ENCODE measurements at places on chromosomes 13 and 19. TPM values are rescaled to one million over a fixed set of nuclear protein-coding genes. Genes with fewer than 3 reads are reported as not detected.

Gene TPTE2
- polyA plus RNA-seq, result not detected

Gene COPE
- 152 TPM for polyA plus RNA-seq

Gene PIP5K1C
- polyA plus RNA-seq, result 24.8 TPM

Gene EBI3
- 0.52 TPM for polyA plus RNA-seq

Gene TEX29
- 2.2 TPM for polyA plus RNA-seq

Gene ZNF415
- 6.3 TPM for polyA plus RNA-seq

Gene KLK4
- polyA plus RNA-seq, result not detected

Gene TSHZ3
- 1.6 TPM for polyA plus RNA-seq

Gene MBOAT7
- 34.7 TPM for polyA plus RNA-seq

Gene KIR2DL4
- polyA plus RNA-seq, result not detected

Gene CALR3
- not detected for polyA plus RNA-seq

Gene ZNF850
- polyA plus RNA-seq, result 0.45 TPM

Gene ZNF681
- polyA plus RNA-seq, result 0.30 TPM

Gene RASIP1
- 16.2 TPM for polyA plus RNA-seq

Gene SYNGR4
- polyA plus RNA-seq, result 0.91 TPM

Gene DNAAF3
- polyA plus RNA-seq, result 3.3 TPM

Gene ZNF773
- polyA plus RNA-seq, result 0.99 TPM

Gene DMKN
- polyA plus RNA-seq, result 197 TPM

Gene PRR20C
- polyA plus RNA-seq, result not detected

Gene WDR88
- polyA plus RNA-seq, result not detected

Gene ZNF835
- 0.34 TPM for polyA plus RNA-seq

Gene NDUFA13
- polyA plus RNA-seq, result 178 TPM

Gene MAG
- 0.47 TPM for polyA plus RNA-seq

Gene ARHGAP45
- 11.6 TPM for polyA plus RNA-seq

Gene PCDH20
- polyA plus RNA-seq, result 0.04 TPM

Gene LYL1
- polyA plus RNA-seq, result 2.6 TPM

Gene FUT2
- polyA plus RNA-seq, result 3.7 TPM

Gene SIGLEC14
- polyA plus RNA-seq, result 0.27 TPM

Gene FPR1
- polyA plus RNA-seq, result 0.57 TPM

Gene SIX5
- 42.5 TPM for polyA plus RNA-seq

Gene SMIM24
- polyA plus RNA-seq, result 16.2 TPM

Gene ZNF221
- 1.3 TPM for polyA plus RNA-seq

Gene TTYH1
- polyA plus RNA-seq, result 40.0 TPM

Gene BCL3
- polyA plus RNA-seq, result 79.9 TPM

Gene ZNF814
- polyA plus RNA-seq, result 9.8 TPM

Gene ZNF428
- polyA plus RNA-seq, result 55.0 TPM

Gene OLFM4
- polyA plus RNA-seq, result 8.0 TPM

Gene LILRA5
- polyA plus RNA-seq, result 1.1 TPM

Gene FXYD1
- polyA plus RNA-seq, result 9.3 TPM

Gene CEACAM7
- polyA plus RNA-seq, result 1.2 TPM

Gene IGLON5
- 0.07 TPM for polyA plus RNA-seq

Gene PABPC3
- 0.07 TPM for polyA plus RNA-seq

Gene LGALS14
- polyA plus RNA-seq, result not detected

Gene SHD
- polyA plus RNA-seq, result not detected

Gene CNMD
- polyA plus RNA-seq, result 0.23 TPM

Gene MUC16
- 0.84 TPM for polyA plus RNA-seq

Gene ZSWIM9
- polyA plus RNA-seq, result 3.1 TPM

Gene PSG3
- not detected for polyA plus RNA-seq

Gene ADGRE3
- not detected for polyA plus RNA-seq

Gene CGB8
- not detected for polyA plus RNA-seq

Gene CD177
- polyA plus RNA-seq, result 0.14 TPM
